ENCODE measurements at places on chromosomes 5 and 9.

DNA sequence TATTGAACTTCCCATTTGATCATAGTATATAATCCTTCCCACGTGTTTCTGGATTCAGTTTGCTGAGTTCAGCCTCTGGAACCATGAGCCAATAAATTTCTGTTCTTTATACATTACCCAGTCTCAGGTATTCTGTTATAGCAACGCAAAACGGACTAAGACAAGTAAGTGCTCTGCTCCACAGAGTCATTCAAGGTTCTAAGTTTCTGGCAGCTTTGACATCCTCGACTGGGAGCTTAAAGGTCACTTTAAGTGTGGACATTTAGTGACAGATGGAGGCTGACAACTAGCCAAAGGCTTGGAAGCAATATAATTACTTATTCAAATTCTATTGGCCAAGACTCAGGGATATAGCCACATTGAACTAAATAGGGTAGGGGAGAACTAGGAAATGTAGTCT lies 177.7 kb upstream of the RASEF start:
- DNase-seq: no peak

- no peak for DNase-seq
These were observed 176.8 kb upstream of the PAPPA start for GRCh38 chr9:115976781-115977180.

GRCh38 chr5:150836703-150837102 lies 9.6 kb upstream of the IRGM start:
- no peak for DNase-seq

DNA sequence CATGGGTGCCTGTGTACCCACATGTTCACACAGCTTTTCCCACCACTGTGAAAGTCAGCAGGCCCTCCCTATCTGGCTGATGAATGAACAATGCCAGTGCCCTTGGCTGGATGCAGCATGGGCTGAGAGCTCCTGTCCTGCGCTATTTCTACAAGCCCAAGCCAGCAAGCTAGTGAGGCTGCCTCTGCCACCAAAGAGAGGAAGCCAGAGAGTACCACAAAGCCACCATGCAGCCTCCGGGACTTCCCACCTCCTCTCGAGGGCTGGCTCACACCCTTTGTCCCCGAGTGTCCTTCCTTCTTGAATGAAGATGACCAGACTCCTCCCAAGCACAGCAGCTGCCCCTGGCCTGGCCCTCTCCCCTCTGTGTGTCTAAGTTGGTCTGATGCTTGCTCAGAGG lies 76.5 kb downstream of the SH3PXD2B start:
- no peak for DNase-seq

DNA sequence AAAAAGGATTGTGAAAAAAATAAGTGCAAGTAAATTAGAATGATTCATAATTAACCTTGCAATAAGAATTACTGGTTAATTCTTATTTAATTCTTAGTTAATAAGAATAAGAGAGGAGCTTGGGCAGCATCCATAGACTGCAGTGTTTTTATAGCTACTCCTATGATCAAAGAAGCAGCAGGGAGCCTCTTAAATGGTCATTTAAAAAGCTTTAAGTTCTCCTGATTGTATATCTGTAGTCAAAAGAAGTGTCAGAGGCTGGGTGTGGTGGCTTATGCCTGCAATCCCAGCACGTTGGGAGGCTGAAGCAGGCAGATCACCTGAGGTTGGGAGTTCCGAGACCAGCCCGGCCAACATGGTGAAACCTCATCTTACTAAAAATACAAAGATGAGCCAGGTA lies 14.4 kb downstream of the ACER2 start:
- no peak for DNase-seq

DNA sequence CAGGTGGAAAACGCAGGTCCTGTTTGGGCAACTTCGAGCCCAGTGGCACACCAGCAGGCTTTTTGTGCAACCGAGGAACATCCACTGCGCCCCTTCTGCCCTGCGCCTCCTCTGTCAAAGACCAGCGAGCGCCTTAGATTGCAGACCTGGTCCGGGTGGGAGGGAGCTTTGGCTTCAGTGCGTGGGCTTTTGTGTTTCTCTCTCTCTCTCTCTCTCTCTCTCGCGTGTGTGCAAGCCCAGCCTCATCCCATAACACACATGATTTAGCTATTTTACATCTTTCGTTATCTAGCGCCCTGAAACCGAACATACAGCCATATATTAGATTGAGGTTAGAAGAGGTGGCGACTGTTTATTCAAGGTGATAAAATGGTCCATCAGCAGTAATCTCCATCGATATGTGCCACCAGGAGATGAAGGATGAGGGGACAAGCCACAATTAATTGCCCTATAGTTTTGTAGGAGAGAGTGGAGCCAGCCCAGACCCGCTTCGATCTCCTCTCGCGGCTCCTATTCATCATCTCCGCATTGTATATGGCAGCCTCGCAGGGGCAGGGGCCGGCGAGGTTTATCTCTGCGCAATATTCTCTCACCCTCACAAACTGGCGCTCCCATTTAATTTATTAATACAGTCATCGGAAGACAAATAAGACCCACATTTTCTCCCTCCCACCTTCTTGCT lies 5.3 kb downstream of the PRDM6 start:
- DNase-seq: no peak

DNA sequence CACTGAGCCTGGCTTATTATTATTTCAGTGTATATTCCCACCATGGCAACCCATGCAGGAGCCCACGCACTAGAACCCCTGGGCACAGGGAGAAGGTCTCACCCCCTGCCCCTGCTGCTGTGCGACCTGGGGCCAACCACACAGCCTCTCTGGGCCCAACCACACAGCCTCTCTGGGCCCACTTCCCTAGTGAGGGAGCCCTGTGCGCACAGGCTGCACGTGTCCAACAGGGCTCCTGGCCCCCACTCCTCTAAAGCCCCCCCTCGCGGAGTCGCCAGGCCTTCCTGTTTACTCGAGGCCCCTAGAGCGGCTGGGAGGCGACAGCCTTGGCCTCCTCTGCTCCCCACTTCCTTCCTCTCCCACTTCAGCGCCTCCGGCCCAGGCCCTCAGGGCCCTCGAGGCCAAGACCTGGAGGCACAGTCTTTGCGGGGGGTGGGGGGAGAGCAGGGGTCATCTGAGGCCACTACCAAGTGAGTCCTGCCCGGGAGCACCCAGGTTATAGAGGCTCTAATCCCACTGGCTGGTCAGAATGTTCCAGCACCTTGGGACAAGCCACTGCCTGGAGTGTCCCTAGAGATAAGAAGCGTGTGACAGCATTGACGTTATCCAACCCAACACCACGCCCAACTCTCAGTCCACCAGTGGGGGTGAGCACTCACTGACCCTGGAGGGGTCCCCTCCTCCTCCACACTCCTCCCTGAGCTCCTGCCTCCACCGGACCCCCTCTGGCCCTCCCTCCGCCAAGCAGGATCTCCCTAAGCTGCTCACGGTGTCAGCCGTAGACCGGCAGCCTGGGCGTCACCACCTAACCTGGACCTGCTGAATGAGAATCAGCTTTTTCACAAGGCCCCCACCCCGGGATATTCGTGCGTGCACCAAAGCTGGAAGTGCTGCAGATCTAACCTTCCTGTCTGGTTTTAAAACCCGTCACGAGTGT lies 7.9 kb upstream of the ENG start:
- no peak for DNase-seq

GRCh38 chr5:9930156-9930555 lies 300.0 kb upstream of the TAS2R1 start:
- DNase-seq: no peak

DNA sequence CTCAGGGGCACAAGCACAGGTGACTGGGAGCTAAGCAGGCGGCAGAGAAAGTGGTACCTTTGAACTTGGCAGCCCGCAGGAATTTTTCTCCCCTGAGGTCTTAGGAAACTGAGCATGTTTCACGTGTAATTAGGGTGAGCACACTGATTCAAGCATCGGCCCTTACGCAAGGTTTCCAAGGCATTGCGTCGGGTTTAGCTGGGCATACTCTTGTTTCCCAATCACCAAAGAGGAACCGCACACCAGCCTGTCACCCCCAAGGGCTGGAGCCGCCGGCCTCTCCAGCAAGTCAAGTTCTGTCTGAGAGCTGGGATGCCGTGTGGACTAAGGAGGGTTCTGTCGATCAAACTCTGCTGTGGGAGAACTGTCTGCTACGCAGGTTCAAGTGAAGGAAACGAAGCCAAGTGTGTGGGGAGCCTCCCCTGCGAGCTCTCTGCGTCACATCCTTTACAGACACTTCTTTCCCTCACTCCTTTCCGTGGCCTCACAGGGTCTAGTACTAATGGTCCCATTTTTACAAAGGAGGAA lies 53.0 kb downstream of the ERGIC1 start:
- no peak for DNase-seq

GRCh38 chr5:78236046-78236445 lies 58.5 kb downstream of the AP3B1 start:
- no peak for DNase-seq

DNA sequence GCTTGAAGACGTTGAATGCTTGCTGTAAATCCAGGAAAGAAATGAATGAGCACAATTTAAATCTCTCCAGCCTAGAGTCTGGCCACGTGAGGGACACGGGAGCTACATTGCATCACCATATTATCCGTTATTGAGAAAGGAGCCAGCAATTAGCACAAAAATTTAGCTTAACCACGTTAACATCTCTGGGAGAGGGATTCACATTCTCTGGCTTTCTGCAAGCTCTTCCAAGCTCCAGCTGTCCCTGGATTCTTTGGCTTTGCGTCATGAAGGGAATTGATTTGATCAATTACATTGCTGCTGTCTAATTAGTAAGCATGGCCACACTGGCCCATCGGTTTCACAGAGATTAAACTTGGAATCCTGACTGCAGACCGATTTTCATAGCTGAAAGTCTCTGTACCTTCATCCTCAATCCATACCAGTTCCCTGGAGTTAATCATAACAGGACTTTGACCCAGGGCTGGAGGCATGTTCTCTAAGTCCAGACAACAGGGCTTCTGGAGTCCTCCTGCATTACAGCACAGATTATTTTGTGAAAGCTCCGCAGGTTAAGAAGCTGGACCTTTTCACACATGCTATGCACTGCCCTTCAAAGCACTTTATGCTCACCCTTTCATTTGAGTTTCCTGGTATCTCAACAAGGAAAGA lies 31.6 kb downstream of the ADRA1B start:
- DNase-seq: no peak

GRCh38 chr9:127755061-127756060 lies 20.3 kb upstream of the TOR2A start:
- no peak for DNase-seq

GRCh38 chr9:14783358-14783757 lies 60.8 kb upstream of the CER1 start:
- DNase-seq: no peak

DNA sequence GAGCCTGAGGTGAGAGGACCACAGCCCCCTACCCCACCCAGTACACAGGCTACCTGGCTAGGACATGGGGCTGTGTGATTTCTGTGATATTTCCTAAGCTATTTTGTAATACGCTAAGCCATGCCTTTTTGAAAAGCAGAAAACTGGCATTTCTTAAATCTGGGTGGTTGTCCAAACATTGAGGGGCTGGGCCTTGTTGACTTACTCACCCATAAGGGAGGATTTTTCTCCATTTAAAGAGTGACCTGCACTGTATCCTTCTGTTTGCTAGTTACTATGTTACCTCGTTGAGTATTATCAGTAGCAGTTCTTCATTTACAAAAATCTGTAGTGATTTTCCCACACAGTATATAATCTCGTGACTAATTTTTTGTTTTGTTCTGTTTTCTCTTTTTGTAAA lies 117.5 kb upstream of the OTULINL start:
- DNase-seq: no peak

- DNase-seq: no peak
These were observed 615 bp downstream of the PSMD5 start for GRCh38 chr9:120841930-120842684.

GRCh38 chr5:105931881-105932421 lies 1738.8 kb downstream of the EFNA5 start:
- no peak for DNase-seq

DNA sequence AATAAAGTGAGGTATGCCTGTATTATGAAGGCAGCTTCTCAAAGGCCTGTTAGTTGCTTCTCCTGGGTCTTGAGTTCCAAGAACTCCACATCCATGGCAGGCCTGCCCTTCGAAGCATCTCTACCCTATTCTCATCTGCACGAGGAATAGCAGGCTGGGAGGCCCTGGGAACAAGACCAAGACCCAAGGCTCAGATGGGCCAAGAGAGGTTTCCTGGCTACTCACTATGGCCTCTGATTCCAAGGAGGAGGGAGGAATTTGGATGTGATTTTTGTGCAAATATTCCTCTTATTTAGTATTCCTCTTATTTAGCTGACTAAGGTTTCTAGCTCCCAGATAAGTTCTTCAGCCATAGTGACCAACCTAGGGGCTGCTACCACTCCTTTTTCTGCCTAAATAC lies 151.3 kb downstream of the SAXO1 start:
- DNase-seq: no peak

DNA sequence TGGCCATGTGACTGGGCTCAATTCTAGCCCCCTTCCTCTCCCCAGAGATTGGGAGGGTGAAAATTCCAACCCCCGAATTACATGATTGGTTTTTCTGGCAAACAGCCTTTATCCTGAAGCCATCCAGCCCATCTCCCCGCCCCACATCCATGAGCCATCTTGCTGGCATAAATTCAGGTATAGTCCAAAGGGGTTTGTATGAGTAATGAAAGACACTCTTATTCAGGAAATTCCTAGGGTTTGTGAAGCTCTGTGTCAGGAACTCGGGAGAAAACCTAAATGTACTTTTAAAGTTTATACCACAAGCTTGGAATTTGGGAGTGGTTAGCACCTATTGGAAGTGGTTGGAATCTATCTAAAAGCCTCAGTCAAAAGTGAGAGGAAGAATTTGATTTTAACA lies 80.6 kb upstream of the SIMC1 start:
- DNase-seq: no peak

GRCh38 chr5:125152461-125153189 lies 406.2 kb upstream of the ZNF608 start:
- DNase-seq: no peak

GRCh38 chr9:128913995-128914772 lies 6.6 kb upstream of the PHYHD1 start:
- DNase-seq: no peak

- no peak for DNase-seq
These were observed 80.6 kb downstream of the ADRB2 start for GRCh38 chr5:148906968-148907367.

DNA sequence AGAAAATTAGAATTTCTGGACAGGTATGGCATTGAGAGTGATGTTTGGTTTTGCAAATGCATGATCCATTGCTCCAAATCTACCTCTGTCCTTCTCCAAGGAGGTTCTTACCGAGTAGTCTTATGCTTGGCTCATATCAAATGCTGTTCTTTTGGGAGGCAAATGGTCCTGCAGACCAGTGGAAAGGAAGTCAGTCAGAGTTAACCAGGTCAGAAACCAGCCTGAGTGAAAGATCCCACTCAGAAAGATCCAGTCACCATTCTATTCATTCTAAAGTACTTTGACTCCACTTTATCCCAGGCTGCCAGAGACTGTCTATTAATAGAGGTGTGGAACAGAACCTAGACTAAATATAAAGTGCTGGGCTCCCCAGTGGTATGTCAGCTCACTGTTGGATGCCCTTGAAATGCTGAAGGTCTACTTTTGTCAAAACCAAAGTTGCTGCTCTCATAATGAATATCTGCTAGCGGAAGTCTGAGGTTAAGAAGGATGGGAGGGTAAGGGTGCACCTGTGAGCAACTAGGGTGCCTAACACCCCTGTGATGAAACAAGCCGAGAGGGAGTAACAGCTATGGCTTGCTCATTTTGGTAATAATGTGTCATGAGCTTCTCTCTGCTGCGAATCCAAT lies 302.2 kb downstream of the ZNF608 start:
- no peak for DNase-seq

GRCh38 chr9:116928289-116928688 lies 241.2 kb downstream of the TRIM32 start:
- no peak for DNase-seq
